ELF-1 (cell line): ENCODE measurements at places on chromosomes 5 and 9.

DNA sequence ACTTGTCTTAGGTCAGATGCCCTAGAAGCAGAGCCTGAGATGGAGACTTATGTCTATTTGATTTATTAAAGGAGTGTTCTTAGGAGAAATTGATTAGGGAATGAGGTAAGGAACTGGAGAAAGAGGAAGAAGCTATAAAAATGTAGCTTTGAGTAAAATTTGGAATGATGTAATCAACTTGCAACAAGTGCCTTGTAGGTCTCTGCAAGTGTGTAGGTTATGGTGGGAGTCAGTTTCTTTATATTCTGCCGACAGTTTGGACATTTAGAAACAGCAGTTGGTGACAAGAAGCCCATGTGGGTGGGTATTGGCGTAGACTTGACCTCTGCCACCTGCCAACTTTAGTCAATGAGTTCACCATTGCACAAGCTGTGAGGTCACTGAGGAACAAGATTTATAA lies 986.5 kb downstream of the CDH18 start:
- DNase-seq = no peak

GRCh38 chr9:69153707-69154521 lies 20.2 kb upstream of the TJP2 start:
- DNase-seq = peak; percentile 25

- no peak for DNase-seq
Measured at GRCh38 chr9:14883310-14883944, 26.8 kb downstream of the FREM1 start.

- peak; percentile 61 for DNase-seq
Measured at GRCh38 chr5:139660923-139661814, 13.0 kb downstream of the CXXC5 start.

DNA sequence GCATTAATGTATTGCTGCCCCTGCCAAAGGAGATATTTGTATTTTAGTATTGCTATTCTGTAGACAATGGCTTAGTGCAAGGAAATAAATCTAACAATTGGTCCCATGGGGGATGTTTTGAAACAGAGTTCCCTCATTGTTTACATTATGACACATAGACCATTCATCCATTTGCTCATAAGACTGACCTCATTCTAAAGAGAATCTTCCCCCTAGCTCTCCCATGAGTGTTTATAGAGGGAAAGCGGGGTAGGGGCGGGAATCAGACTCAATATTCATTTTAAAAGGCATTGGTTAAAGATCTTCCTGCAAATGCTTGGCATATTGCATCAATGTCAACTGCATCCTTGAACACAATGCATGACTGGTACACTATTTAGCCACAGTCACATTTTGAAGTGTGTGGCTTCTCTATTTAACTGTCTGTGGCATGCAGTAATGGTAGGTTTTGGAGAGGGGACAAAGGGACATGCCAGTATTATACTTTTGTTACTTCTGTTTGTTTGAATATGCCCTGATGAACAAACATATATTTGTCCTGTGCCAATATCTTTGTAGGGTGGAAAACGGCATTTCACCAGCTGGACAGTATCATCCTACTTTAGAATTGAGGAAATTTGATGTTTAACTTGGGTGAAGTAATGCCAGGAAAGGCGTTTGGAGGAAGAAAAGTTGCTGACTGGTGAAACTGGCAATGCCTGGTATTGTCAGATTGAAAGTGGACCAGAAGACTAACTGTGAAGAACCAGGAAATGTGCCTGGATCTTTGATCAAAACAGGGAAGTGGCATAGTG lies 84.1 kb upstream of the MEGF10 start:
- DNase-seq = no peak

- no peak for DNase-seq
Measured at GRCh38 chr5:68454766-68455165, 239.2 kb downstream of the PIK3R1 start.

DNA sequence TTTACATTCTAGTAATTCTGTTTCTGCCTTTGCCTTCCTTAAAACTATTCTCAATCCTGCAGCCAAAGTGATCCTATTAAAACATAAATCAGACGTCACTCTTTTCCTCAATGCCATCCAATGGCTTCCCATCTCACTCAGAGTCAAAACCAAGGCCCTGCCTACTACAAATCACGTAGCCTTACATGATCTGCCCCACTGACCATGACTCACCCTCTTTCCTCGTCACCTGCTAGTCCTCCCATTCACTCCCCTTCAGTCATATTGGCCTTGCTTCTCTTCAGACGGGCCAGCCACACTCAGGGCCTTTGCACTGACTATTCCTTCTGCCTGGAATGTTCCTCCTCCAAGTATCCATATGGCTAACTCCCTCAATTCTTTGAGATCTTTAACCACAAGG lies 39.0 kb upstream of the DMXL1 start:
- DNase-seq = no peak
